Activated T-helper 1 cell treated with anti-CD3 and anti-CD28 coated beads, Interleukin-2, amount 50 U/mL, for 16 hours (primary cell): ENCODE measurements at places on chromosomes 12 and 14.

DNA sequence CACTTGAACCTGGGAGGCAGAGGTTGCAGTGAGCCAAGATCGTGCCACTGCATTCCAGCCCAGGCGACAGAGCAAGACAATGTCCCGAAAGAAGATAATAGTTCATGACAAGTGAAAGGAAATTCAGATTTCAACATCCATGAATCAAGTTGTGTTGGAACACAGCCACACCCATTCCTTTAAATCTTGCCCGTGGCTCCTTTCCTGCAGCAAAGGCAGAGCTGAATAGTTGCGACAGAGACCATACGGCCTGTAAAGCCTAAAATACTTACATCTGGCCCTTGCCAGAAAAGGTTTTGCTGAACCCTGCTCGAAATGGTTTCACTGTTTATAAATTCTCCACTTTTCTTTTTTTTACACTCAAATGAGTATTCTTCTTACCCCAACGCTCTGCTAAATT, 17.7 kb upstream of the ITPK1 start:
- DNase-seq: no peak

- no peak for DNase-seq
Measured at GRCh38 chr14:96757456-96757855, 39.7 kb upstream of the VRK1 start.

GRCh38 chr12:74559728-74560127, 22.1 kb downstream of the ATXN7L3B start:
- no peak for DNase-seq

DNA sequence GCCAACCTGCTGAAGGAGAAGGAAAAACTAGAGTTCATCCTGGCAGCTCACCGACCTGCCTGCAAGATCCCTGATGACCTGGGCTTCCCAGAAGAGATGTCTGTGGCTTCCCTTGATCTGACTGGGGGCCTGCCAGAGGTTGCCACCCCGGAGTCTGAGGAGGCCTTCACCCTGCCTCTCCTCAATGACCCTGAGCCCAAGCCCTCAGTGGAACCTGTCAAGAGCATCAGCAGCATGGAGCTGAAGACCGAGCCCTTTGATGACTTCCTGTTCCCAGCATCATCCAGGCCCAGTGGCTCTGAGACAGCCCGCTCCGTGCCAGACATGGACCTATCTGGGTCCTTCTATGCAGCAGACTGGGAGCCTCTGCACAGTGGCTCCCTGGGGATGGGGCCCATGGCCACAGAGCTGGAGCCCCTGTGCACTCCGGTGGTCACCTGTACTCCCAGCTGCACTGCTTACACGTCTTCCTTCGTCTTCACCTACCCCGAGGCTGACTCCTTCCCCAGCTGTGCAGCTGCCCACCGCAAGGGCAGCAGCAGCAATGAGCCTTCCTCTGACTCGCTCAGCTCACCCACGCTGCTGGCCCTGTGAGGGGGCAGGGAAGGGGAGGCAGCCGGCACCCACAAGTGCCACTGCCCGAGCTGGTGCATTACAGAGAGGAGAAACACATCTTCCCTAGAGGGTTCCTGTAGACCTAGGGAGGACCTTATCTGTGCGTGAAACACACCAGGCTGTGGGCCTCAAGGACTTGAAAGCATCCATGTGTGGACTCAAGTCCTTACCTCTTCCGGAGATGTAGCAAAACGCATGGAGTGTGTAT, 2.4 kb downstream of the FOS start:
- no peak for DNase-seq

GRCh38 chr14:66143387-66144112, 342.6 kb upstream of the CCDC196 start:
- no peak for DNase-seq

- no peak for DNase-seq
Measured at GRCh38 chr14:95533391-95533821, 1.4 kb upstream of the GLRX5 start.

GRCh38 chr12:111207761-111208160, 161.1 kb downstream of the PHETA1 start:
- no peak for DNase-seq

GRCh38 chr12:21065845-21066244, 65.1 kb upstream of the SLCO1B1 start:
- no peak for DNase-seq

- DNase-seq: no peak
Measured at GRCh38 chr12:110896559-110896958, 23.8 kb downstream of the MYL2 start.

- no peak for DNase-seq
Measured at GRCh38 chr12:102093319-102093718, 26.6 kb downstream of the NUP37 start.

- no peak for DNase-seq
Measured at GRCh38 chr12:111440152-111440551, 34.4 kb downstream of the SH2B3 start.

- no peak for DNase-seq
Measured at GRCh38 chr12:116490471-116490870, 68.7 kb upstream of the MAP1LC3B2 start.

GRCh38 chr12:59668674-59669073, 72.8 kb downstream of the SLC16A7 start:
- no peak for DNase-seq

DNA sequence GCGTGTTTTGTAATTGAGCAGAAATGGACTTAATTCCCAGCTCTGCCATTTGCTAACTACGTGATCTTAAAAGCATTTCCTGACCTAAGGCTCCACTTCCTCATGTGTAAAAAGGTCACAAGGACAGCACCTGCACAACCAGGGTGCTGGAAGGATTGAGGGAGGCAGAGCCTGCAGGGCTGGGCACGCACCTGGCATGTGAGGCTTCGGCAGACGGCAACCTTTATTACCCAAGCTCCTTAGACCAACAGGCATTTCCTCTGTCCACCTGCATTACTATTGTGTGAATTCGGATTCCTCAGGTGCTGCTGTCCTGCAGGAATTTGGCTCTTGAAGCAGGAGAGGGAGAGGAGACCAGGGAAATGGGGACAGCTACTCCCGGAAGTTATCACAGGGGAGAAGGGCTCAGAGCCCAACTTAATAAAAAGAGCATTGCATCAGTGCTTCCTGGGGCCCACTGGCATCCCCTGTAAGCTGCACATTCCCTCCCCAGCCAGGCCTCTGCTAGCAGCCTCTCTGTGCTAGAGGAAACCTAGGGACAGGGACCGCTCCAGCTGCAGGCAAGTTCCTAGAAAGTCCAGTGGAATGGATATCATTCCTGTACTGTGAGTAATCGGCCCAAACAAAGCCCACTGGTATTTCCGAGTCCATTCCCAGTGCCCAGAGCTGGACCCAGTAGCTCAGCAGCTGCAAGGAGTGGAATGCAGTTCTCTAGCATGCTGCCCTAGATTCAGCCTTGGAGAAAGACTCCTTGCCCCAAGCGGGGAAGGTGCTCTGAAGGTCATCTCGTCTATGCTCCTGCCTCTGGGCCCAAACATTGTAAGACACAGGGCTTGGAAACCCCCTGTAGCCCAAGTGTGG, 157.1 kb upstream of the CCND2 start:
- no peak for DNase-seq

DNA sequence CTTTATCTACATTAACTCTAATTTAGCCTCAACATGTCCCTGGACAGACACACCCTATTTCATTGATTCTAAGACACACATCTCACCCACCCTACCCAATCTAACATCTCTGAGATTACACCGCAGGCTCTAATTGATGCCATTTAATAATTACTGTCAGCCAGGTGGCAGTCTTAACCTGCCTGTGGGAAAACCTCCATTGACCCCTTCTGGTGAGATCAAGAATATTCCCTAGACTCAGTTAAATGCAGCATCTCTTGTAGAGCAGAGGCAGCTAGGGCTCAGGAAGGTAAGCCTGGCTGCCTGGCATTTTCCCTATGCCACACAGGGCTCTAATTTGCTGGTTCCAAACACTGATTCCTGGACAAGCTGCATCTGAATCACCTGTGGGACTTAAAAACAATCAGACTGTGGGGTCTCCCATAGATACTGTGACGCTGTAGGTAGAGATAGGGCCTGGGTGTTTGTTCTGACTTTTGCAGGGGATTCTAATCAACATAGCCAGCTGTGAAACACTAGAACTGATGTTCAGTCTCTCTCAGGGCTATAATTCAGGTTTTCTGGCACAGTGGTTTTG, 14.3 kb downstream of the MCRS1 start:
- no peak for DNase-seq

DNA sequence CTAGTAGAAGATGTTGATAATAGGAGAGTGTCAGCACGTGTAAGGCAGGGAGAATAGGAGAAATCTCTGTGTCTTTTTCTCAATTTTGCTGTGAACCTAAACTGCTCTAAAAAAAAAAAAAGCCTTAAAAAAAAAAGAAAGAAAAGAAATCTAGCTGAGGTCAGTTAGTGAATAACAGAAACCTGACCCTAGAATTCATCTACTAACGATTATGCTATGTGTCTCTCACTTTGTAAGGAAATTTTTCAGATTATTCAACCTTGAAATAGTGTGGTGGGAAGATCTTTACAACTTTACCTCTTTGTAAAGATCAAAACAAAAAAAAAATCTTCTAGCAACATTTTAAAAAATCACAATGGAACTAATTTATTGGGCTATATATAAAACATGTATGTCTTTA, 995.7 kb downstream of the GALC start:
- DNase-seq: no peak

DNA sequence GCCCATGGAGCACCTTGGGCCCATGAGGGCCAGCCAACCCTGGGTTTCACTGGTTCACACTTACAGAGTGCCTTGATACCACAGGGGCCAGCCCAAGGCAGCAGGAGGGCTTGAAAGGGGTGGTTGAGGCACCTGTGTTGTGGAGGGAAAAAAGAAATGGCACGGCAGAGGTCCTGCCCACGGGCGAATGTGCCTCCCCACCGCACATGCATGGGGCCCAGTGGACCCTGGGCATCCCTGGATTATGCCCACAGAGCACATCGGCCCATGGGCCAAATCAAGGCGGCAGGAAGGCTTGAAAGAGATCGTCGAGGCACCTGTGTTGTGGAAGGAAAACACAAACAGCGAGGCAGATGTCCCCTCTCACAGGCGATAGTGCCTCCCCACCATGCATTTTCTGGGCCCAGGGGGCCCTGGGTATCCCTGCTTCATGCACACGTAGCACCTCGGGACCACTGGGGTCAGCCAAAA, 378.1 kb downstream of the ALG10 start:
- no peak for DNase-seq

DNA sequence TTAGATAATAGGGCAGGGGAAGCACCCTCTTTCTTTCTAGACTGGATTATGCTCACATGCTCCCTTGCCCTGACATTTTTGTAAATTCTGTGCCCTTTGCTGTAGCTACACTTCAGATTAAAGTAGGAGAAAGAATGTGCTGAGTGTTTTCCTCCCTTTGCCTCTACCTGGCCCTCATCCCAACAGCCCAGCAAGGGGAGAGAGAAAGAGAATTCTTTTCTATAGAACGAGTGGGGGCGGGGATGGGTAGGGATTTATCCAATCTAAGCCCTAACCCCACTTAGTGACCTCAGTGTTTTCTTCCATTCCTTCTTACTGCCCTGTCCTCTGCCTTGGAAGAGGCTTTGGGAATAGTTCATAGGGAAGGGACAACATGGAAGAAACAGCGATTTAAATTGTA, 13.5 kb downstream of the GPR84 start:
- no peak for DNase-seq

- no peak for DNase-seq
Measured at GRCh38 chr12:96862326-96862725, 44.7 kb upstream of the NEDD1 start.

- DNase-seq: no peak
Measured at GRCh38 chr12:120067084-120067869, 49.3 kb downstream of the RAB35 start.

GRCh38 chr14:65137648-65138307, 35.5 kb upstream of the MAX start:
- DNase-seq: no peak

- no peak for DNase-seq
Measured at GRCh38 chr12:101850199-101850598, 19.4 kb upstream of the GNPTAB start.

DNA sequence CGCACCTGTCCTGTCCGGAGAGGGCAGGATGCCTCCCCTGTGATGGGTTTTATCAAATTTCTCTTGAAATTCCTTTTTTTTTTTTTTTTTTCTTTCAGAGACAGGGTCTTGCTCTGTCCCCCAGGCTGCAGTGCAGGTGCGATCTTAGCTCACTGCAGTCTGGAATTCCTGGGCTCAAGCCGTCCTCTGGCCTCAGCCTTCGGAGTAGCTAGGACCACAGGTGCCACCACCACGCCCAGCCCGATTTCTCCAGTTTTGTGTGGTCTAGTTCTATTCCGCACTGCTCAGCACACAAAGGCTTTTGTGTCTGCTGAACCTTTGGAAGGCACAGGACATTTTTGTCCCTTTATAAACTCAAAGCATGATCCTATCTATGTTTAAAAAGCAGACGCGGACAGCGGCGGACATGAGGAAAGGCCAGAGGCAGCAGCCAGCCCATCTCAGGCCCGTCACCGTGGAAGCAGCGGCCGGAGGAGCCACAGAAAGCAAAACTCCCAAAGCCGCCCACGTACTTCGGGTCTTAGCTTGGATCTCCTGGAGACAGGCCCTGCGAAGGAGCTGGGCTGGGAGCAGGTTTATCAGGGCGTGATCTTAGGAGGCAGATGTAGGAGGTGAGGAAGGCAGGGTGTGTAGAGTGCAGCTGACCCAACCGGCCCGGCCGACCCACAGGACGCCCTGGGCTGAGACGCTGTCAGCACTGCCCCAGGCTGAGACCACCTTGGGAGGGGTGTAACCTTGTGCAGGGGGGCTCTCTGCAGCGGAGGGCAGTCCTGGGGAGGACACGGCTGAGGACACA, 30.9 kb upstream of the FBRSL1 start:
- DNase-seq: no peak

- no peak for DNase-seq
Measured at GRCh38 chr12:11568155-11568761, 81.2 kb upstream of the ETV6 start.

DNA sequence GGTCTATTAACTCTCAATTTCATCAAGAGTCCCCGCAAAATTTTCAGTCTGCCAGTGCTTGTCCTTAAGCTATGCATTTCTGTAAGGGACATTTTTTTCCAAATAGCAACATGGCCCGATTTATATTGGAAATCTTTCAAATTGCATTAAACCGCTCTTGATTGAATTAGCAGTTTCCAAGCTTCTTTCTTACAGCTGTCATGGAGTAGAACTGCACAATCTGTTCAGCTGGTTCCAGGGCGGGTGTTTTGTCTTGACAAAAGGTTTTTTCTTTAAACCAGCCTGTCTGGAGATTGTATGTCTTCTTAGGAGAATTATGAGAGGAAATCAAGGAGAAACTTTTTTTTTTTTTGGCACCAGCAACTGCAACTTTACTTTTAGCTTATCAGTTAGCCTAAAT, 185.8 kb downstream of the ALG10B start:
- DNase-seq: no peak

GRCh38 chr12:8832500-8832899, 10.1 kb downstream of the A2ML1 start:
- DNase-seq: no peak

DNA sequence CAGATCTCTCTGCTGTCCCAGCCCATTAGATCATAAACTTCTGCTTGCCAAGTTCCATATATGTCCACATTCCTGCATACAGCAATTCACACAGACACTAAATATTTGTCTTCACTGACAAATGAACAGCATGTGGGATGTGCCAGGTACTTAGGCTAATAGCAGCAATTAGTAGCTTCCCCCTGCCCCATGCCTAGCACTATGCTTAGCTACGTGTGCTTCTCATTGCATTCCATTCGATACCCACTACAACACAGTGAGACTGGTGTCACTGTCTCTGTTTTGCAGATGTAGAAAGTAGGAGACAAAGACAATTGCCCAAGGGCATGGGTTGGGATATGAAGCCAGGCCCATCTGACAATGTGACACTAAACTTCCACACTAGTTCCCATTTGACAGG, 308.4 kb downstream of the BCL11B start:
- DNase-seq: no peak
